ENCODE measurements at places on chromosomes 5 and 9.

- no peak for DNase-seq
Observed at GRCh38 chr5:138065102-138065501, 18.7 kb upstream of the WNT8A start.

- no peak for DNase-seq
Observed at GRCh38 chr9:130693101-130693425, 517 bp upstream of the EXOSC2 start.

- no peak for DNase-seq
Observed at GRCh38 chr9:99416007-99416406, 193.9 kb downstream of the SEC61B start.

DNA sequence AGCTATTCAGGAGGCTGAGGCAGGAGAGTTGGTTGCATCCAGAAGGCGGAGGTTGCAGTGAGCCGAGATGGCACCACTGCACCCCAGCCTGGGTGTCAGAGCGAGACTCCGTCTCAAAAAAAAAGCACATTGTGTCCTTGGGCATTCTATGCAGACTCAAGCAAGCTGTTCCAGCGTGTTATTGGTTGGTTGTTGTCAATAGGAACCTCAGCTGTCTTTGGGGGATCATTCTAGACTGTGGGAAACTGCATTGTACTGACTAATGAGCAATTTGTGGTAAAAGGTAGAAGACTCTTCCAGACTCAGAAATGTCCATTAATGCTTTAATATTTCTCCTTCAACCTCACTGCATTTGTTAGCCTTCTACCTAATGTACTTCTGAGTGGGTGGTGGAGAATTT, 379.5 kb upstream of the GRAMD2B start:
- DNase-seq, result no peak

GRCh38 chr5:30607301-30607894, 586.1 kb upstream of the CDH6 start:
- no peak for DNase-seq
